Stimulated activated CD4-positive, alpha-beta T cell treated with anti-CD3 and anti-CD28 coated beads, Interleukin-2, amount 100 ng/mL, for 48 hours (primary cell): ENCODE measurements at places on chromosomes 4 and X.

GRCh38 chr4:115356176-115356575 is 242.8 kb upstream of the NDST4 start:
- DNase-seq = no peak

- no peak for DNase-seq
Measured at GRCh38 chrX:136768469-136769084, 12.2 kb downstream of the ARHGEF6 start.

DNA sequence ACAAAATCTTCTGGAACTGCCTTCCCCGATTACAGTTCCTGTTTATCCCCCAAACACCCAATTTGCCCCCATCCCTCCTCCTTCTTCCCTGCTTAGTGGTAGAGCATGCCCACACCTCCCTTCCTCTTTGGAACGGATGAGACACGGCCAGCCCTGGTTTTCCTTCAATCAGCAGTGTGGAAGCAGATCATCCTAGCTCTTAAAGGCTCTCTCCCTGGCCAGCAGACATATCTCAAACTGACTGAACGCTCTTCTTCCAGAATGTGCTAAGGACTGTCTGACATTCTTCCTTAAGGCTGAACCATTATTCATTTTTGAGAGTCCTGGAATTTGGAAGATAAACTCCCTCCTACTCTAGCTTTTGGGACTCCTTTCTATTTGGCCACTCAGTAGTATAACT is 161.1 kb downstream of the TRIML1 start:
- no peak for DNase-seq

DNA sequence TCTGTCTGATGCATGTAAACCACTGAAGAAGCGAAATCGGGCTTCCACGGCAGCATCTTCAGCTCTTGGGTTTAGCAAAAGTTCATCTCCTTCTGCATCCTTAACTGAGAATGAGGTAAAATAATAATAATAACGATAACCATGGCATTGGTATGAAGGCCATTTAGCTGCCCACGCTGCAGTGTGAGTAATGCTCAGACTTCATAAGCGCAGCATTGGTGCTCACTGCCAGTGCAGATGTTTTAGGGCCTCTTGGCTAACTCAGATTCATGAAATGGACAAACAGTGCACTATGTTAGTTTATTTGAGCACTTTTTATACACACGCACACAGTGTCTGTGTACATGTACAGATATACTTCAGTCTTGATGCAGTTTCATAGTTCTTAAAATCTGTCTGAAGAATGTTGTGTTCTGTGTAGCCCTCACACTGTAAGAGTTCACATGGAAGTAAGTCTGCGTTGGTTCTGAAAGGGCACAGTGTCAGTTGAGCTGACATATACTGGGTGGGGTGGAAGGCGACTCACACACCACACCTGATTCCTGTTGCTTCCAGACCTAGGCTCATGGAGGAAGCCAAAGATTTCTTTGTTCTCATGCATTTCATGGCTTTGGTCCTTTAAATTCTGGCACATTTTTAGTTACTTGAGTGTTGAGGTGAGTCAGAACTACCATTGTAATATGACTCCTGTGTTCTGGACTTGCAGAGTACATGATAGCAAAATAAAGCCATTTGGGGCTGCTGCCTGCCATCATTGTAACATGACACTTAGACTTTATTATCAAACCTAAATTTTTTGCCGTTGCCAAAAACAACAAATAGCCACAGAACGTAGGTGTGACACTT is 68.7 kb downstream of the NSD2 start:
- no peak for DNase-seq

DNA sequence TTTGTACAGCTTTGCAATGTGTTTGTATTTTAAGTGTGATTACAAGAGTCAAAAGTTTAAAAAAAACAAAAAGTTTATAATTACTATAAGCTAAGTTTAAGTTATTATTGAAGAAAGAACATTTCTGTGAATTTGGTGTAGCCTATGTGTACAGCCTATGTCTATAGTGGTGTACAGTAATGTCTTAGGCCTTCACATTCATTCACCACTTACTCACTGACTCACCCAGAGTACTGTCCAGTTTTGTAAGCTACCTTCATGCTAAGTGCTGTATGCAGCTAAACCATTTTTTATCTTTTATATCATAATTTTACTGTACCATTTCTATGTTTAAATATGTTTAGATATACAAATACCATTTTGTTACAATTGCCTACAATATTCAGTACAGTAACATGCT is 182.3 kb downstream of the RPA4 start:
- DNase-seq = no peak

GRCh38 chrX:39399387-39399786 is 598.1 kb downstream of the MID1IP1 start:
- DNase-seq = no peak

DNA sequence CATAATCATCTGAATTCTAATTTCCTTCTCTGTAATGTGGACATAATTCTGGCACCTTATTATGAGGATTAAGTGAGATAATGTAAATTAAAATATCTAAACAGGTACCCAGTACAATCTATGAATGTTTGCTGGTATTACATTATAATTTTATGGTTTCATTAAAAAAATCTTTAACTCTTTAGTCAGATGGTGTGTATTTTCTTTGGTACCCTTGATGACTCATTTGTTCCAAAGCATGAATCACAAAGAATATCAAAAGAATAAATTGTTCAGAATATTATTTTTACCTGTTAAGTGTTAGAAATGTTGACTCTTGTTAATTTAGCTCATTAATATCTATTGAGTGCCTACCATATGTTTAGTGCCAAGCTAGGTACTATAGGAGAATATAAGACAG is 74.3 kb downstream of the SNX25 start:
- no peak for DNase-seq

- no peak for DNase-seq
Measured at GRCh38 chrX:20500949-20501348, 234.2 kb upstream of the RPS6KA3 start.

GRCh38 chr4:67746797-67747495 is 7.2 kb downstream of the GNRHR start:
- no peak for DNase-seq

DNA sequence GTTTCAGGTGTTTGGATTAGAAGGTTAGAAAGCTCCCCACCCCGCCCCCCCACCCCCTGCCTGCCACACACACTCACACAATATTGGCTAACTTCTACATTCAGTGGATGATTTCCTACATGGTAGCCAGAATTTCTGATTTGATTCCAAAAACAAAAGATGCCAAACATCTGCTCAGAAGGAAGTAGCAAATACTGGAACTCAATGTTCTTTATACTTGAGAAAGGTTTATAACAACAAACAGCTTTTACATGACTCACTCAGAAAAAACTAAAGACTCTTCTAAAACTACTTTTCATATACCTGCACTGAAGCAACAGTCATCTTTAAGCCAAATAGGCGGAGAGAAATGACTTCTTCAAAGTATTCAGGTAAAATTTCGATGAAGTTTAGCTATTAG is 750.5 kb upstream of the POU3F4 start:
- no peak for DNase-seq

DNA sequence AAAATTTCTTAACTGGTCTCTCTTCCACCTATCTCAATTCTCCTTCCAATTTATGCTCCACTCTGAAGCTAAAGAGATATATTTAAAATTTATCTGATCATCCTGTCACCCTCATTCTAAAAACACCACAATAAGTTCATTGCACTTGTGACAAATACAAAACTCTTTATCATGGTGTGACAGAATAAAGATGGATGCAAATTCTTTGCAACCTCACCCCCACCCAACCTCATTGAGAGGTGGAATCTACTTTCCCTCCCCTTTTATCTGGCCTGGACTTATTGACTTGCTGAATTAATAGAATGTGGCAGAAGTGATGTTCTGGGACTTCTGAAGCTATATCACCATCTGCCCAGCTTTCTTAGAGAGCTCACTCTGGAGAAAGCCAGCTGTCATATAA is 46.5 kb downstream of the IDS start:
- DNase-seq = no peak

GRCh38 chrX:23729214-23729613 is 13.9 kb downstream of the ACOT9 start:
- DNase-seq = no peak

GRCh38 chr4:138959097-138959815 is 56.3 kb upstream of the NOCT start:
- DNase-seq = no peak

DNA sequence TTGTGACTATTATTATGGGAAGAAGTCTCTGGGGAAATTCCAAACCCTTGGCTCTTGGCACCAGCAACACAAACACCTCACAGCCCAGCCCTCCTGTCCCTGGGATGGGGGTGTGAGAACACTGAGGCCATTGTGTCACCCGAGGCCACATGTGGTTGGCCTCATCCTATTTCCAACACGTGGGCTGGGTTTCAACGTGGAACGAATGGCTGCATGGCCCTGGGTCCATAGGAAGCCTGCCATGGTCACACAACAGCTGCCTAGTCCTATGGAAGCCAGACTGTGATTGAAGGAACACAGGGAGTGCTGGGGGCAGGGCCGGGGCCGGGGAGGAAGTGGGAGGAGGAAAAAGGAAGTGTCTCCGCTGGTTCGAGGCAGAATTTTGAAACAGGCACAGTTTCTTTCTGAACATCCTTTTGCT is 10.0 kb downstream of the CLCN4 start:
- DNase-seq = no peak

GRCh38 chrX:13491061-13491460 is 78.3 kb upstream of the EGFL6 start:
- DNase-seq = no peak

GRCh38 chr4:180521181-180521580 is 1722.0 kb upstream of the TENM3 start:
- no peak for DNase-seq

DNA sequence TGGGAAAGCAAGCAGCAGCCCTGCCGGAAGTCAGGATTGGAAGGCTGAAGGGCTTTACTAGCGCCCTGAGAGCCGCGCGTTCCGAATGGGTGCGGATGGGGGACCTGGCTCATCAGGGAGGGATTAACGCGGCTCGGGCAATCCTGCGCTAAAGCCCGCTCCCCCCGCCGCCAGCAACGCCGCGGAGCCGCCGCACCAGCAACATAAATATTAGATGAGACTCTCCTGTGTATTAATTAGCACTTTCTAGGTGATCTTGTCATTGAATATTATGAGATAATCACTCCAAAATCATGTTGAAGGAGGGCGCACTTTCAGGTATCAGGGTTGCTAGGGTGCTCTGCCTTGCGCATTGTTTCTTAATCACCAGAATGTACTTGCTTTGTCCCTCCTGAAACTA is 357.2 kb upstream of the FAM241A start:
- DNase-seq = no peak

DNA sequence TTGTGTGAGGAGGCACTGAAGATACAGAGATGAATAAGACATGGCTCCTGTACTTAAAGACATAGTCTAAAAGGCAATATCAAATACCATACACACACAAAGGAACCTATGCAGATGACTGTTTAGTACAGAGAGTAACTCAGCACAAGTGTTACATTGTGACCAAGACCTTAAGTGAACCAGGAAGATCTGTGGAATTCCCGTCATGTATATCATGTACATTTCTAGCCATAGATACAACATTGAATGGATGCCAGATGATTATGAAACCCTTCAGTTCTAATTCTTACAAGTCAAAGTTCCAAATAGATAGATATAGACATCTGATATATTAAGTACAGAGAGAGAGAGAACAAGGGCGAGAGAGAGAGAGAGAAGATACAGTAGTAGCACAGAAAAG is 73.2 kb downstream of the PAK3 start:
- no peak for DNase-seq

DNA sequence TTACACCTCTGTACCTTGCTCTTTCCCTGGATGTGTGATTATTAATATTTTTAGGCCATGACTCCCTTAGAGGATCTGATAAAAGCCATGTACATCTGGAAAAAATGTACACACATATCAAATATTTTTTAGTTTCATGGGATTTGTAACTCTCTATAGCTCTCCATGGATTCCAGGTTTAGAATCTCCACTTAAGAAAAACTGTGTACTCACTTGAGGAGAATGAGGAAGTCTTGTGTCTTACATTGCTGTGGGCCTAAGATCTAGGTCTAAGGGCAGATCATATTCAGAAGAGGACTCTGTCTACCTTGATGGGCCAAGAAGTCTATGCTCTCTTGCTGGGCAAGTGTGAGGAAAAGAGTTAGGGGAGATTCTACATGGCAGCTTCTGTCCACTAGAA is 98.0 kb downstream of the RRAGB start:
- DNase-seq = no peak
